Left ventricle myocardium superior (tissue), 1 donor: ENCODE measurements at places on chromosomes 2 and 18.

DNA sequence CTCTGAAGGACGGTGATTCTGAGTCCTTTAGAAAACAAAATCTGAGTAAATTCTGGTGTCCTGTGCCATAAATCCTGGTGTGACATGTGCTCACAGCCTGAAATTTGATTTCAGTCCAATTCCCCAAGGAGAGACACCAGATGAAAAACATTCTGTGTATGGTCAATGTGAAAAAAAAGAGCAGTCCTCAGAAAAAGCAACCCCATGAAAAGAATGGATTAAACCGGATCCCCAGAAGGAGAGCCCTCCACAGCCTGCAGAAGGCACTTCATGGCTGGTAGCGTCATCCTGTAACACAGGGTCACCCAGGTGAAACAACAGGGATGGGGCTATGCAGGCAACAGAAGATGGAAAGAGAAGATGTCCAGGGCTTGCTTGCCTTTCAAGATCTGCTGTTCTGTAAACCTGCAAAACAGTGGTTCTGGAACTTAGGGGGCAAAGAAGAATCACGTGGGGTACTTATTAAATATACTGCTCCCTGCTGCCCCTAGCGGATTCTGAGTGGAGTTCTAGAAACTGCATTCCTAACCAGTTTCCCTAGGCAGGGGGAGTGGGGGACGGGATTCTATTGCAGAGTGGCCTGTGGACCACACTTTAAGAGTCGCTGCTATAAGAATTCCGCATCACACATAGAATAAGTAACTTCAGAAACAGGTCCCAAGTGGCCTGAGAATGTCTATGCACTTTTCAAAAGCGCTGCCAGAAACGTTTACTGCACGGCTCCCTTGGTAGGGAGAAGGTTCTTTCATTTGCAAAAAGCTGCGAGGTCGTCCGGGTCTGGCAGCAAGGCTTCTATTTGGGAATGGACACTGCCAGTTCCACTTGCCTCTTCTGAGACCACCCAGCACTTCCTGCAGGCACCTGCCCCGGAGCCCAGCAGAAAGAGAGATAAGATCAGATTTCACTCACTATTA, 118.9 kb upstream of the ARL5A start:
- DNase-seq, result no peak

- DNase-seq, result no peak
Observed at GRCh38 chr2:106996171-106996769, 110.3 kb upstream of the ST6GAL2 start.

- DNase-seq, result no peak
Observed at GRCh38 chr2:96506016-96506906, 1.1 kb upstream of the NEURL3 start.

DNA sequence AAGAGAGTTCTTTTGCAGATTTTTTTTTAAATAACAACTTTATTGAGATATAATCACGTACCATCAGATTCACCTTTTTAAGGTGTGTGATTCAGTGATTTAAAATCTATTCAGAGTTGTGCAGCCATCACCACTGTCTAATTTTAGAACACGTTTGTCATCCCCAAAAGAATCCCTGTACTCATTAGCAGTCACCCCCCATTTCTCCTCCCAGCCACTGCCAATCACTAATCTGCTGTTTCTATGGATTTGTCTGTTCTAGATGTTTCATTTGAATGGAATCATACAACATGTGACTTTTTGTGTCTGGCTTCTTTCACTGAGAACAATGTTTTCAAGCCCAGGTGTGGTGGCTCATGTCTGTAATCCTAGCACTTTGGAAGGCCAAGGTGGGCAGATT, 55.4 kb upstream of the RAPH1 start:
- DNase-seq, result no peak

- no peak for DNase-seq
Observed at GRCh38 chr2:229642371-229642770, 72.0 kb downstream of the DNER start.

DNA sequence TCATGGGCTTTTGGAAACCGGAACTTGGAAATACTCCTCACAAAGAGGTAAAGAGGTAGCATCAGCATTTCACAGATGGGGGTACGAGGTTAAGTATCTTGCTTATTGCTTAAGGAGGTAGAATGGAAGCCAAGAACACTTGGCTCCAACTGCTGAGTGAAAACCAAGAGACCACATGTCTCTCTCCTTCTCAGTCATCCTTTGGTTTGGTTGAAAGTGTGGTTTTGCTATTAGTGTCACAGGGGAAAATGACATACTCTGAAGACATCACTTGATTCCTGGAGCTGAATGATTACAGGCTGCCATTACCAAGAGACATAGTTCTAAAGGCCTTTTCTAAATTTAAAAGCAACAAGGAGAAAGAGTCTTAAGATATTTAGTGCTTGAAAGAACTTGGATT, 41.5 kb downstream of the ANTXR1 start:
- DNase-seq, result no peak

DNA sequence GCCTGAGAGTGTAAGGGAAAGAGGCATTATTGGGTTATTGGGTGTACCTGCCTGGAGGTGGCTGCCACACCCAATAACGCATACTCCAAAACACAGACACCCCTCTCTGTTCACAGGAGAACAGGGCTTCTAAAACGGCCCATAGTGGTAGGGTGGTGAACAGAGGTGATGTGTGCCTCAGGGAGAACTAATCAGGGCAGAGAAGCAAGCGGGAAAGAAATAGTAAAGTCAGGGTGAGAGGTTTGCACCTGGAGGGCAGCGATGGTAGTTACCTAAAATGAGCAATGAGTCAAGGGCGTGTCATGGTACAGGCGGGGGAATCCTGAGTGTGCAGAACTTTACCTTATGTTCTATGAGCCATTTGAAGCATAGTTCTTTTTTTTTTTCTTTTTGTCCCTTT, 21.6 kb upstream of the VPS4B start:
- DNase-seq, result no peak

DNA sequence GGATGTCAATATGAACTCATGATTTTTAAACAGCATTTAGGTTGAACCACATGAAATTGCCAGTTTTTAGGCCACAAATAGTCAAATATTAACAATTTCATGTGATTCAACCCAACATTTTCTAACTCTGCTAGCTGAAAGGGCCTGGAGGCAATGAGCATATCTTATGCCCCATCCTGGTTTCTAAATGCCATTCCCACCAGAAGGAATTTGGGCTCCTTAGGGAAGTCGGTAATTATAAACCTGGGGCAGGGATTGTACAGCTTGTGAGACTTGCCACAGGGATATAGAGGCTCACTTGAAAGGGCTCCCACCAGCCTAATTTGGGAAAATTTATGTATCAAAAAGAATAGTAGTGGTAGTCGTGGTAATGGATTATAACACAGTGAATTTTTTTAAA, 178.4 kb upstream of the ALPP start:
- no peak for DNase-seq

GRCh38 chr2:120974950-120975349, 239.3 kb downstream of the GLI2 start:
- no peak for DNase-seq

- no peak for DNase-seq
Observed at GRCh38 chr2:101412092-101412694, 24.9 kb upstream of the CREG2 start.

DNA sequence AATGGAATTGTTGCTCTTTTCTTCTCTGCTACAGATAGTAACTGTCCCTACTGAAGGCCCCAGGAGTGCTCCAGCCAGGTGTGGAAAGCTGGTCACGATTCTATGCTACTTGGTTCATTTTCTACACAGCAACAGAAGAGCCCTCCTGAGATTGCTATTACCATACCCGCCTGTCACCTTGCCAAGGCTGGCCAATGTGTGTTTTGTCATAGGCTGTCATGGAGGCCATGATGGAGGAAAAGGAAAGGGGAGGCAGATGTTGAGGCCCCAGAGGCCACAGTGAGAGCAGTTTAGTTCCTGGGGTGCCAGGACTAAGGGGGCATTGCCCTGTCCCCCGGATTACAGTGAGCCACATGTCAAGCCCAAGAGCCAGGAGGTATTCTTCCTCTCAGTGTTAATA, 952 bp downstream of the ELMOD3 start:
- no peak for DNase-seq

DNA sequence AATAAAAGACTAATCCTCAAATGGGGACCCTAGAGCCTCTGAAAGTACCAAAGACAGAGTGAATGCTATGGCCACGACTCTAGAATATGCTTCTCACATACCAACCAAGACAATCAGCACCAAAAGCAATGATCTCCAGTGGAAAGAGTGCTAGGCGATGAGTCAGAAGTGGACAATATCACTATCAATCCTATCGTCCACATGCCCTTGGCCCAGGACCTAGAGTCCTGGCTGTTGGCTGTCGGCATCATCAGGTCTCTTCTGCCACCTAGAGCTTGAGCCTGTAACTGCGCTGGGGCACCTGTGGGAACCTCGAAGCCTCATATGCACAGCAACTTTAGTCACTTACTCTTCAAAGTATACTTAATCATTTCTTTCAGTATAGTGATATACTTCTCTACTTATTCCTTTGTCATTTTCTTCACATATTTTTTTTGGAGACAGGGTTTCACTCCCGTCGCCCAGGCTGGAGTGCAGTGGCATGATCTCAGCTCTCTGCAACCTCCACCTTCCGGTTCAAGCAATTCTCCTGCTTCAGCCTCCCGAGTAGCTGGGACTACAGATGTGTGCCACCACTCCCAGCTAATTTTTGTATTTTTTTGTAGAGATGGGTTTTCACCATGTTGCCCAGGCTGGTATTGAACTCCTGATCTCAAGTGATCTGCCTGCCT, 29.7 kb downstream of the NOL10 start:
- DNase-seq, result peak; percentile 65

GRCh38 chr2:31151501-31151900, 13.3 kb upstream of the GALNT14 start:
- DNase-seq, result no peak

DNA sequence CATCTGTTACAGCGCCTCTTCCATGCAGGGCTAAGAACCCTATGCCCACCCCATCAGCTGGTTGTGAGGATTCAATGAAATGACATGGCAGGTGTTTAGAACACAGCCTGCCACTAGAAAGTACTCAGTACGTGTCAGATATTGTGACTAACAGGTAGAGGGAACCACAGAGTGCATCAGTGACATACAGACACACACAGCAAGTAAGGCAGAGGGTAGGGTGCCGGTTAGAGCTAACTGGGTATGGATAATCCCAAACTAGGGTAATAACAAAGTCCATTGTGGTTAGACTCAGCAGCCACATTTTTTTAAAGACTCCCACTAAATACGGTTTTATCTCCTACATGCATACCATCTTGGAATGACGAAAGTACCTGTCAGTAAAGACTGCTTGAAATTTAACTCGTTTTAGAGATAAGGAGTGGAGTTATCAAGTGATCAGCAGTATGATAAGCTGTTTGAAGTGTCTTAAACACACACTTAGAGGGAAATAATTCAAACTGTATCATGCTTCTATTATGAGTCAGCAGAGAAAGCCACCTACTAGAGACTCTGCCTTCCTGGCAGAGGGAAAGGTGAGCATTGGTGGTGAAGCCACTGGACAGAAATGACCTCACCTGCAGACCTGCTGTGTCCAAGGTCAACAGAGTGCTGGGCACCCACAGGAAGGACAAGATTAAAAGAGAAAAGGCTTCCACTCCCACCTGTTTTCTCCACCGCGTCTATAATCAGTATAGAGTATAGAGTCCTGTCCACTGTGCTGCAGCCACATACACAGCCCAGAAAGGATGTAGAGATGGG, 20.6 kb downstream of the MPPE1 start:
- no peak for DNase-seq
